Gastroesophageal sphincter (tissue), 4 donors: ENCODE measurements at places on chromosomes 4 and X. TPM values are rescaled to one million over a fixed set of nuclear protein-coding genes. Genes with fewer than 3 reads are reported as not detected.

Gene FAM47A
- not detected for total RNA-seq

Gene SCML2
- total RNA-seq, result 1.5 TPM

Gene MND1
- not detected for total RNA-seq

Gene SHOX
- not detected for total RNA-seq

Gene DGAT2L6
- not detected for total RNA-seq

Gene ERAS
- total RNA-seq, result not detected

Gene EDA2R
- total RNA-seq, result 1.2 TPM

Gene HMGB2
- total RNA-seq, result 32.0 TPM

Gene CLDN34
- total RNA-seq, result not detected

Gene DUSP9
- not detected for total RNA-seq

Gene GATA1
- not detected for total RNA-seq

Gene GRPR
- 14.5 TPM for total RNA-seq

Gene IL1RAPL2
- total RNA-seq, result not detected

Gene FDCSP
- 19.1 TPM for total RNA-seq

Gene TRIM60
- total RNA-seq, result not detected

Gene RBM47
- total RNA-seq, result 36.9 TPM

Gene PRRG1
- 5.3 TPM for total RNA-seq

Gene SERPINA7
- not detected for total RNA-seq

Gene TRPC3
- 0.50 TPM for total RNA-seq

Gene CENPI
- total RNA-seq, result 0.93 TPM

Gene MAGEC3
- total RNA-seq, result not detected

Gene SORCS2
- total RNA-seq, result 4.4 TPM

Gene RS1
- total RNA-seq, result not detected

Gene DCX
- total RNA-seq, result not detected

Gene PCDH19
- total RNA-seq, result 1.3 TPM

Gene DUX4
- not detected for total RNA-seq
